Fibroblast of lung (primary cell): ENCODE measurements at places on chromosomes 5 and 9.

DNA sequence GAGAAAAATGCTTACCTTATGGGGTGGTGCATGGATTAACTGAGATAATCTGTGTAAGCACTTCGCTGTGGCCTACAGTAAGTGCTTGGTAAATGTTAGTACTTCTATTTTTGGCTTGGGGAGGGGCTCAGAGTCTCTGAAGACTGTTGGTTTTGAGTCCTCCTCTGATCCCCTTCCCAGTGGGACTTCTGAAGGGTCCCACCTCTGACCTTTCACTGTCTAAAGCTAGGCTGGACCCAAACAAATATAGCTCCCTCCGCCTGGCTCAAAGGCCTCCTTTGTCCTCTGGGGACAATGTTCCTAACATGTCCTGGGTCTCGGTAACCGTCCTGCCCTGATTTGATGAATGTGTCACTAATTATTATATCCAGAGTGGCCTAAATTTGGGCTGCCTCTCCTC, 34.8 kb downstream of the CAMK2A start:
- no peak for DNase-seq

DNA sequence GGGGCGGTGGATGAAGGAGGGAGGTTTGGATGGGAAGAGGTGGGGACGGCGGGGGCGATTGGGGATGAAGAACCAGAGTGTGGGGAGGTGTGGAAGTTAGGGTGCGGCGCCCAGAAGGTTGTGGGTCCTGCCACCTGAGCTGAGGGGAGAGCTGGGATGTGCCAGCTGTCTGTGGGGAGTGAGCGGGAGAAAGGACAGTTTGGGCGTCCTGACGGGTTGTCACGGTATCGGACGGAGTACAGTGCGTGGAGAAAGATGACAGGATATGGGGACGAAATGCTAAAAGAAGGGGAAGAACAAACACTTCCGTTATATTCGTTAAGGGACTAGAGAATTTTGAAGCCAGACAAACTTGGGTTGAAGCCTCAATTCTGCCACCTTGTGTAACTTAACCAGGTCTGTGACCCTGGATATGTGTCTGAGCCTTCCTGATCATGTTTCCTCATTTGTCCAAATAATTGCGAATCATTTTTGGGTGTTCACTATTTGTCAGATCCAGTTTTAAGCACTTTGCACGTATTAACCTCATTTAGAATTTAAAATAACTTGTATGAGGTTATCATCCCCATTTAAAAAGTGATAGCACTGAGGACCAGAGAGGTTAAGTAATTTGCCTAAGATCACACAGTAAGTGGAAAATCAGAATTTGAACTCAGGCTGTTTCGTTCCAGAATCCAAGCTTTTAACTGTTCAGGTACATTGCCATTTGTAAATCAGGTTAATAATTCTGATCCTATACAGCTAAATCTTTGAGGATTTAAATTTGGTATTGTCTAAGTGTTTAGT, 689 bp downstream of the CNTRL start:
- DNase-seq, result peak; percentile 12

DNA sequence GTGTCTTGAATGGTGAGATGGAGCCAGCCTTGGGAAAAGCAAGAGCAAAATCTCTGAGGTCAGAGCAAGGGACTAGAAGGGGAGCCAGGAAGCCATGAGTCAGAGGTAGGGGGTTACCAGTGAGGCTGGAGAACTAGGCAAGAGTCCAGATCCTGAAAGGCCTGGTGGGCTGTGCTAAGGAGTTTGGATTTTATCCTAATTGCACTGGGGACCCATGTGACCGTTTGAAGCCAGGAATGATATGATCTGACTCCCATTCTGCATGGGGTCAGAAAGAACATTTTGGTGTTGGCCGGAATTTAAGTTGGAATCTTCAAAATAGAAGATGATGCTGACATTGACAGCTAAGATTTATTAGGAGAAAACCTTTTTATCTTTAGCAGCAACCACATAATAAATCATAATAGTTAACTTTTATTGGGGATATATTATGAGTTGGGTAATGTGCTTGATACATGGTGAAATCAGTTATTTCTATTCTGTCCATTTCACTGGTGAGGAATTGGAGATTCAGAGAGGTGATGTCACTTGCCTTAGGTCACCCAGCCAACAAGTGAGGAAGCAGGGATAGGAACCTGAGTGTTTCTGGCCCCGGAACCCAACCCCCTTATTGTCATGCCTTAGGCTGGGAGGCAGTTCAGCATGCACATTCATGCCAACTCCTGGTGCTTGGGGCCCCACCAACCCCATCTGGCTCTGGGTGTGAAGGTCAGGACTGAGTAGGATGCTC, 61.5 kb upstream of the RARS1 start:
- peak; percentile 71 for DNase-seq

GRCh38 chr5:72835633-72836032, 19.2 kb downstream of the TNPO1 start:
- no peak for DNase-seq

DNA sequence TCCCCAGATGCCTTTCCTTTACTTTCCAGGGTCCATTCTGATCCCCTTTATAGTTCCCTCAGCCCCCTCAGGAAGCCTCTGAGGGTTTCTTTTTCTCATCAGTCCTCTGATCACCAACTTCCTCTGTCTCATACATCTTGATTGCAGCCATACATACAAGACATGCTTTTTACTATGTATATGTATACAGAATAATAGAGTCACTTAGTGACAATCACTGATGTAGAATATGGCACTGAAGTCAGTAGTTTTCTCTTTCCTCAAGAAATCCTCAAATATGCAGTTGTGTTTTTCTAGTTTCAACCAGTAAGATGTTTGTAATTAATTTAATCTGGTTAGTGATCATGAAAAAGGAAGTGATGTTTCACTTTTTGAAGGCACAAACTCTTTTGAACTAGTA, 364.1 kb downstream of the MAN2A1 start:
- DNase-seq, result no peak

DNA sequence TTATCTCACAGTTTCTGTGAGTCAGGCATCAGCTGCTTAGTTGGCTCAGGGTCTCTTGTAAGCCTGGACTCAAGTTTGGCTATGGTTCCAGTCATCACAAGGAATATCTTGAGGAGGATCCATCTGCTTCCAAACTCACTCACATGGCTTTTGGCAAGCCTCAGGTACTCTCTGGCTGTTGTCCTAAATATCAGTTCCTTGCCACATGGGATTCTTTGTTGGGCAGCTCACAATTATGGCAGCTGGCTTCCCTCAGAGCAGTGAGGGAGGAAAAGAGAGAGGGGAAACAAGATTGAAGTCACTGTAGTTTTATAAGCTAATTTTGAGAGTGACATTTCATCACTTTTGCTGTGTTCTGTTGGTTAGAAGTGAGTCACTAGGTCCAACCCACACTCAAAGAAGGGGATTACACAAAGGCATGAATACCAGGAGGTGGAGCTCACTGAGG, 144.5 kb downstream of the GCNT1 start:
- DNase-seq, result peak; percentile 76

- peak; percentile 84 for DNase-seq
Observed at GRCh38 chr5:142829801-142830220, 59.6 kb downstream of the ARHGAP26 start.

DNA sequence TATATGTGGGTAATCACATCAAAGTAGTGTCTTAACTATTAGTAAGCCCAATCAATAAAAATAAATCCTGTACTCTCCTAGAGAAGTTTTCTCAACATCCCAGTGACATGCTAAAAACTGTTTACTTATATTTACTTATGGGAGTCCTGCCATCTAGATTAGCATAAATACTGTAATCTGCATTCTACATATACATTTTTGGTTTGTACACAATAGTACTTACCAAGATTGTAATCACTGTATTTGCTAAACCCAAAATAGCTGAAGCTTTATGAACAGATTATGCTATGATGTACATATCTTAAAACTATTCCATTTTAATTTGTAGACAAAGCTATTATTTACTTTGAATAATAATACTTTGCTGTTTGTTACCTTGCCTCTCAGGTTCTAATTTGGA, 105.4 kb downstream of the EDIL3 start:
- DNase-seq, result no peak

- no peak for DNase-seq
Observed at GRCh38 chr5:128949847-128950546, 15.3 kb upstream of the SLC27A6 start.

DNA sequence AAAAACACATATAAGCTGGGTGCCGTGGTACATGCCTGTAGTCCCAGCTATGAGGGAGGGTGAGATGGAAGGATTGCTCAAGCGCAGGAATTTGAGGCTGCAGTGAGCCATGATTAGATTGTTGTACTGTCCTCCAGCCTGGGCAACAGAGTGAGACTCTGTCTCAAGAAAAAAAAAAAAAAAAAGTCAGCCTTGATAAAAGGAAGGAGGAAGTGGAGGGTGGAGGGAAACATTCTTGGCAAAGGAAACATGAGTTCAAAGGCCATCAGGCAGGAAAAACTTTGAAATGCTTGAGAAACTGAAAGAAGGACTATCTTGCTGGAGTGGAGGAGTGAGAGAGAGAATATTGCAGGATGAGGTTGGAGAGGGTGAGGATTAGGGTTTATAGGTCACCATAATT, 18.3 kb upstream of the ANKHD1 start:
- DNase-seq, result no peak

GRCh38 chr9:78010445-78010844, 21.2 kb downstream of the GNAQ start:
- no peak for DNase-seq

- DNase-seq, result no peak
Observed at GRCh38 chr9:114116126-114116747, 17.1 kb upstream of the KIF12 start.

GRCh38 chr5:179799644-179799973, 5.8 kb downstream of the LTC4S start:
- no peak for DNase-seq

GRCh38 chr9:104802906-104803305, 39.0 kb downstream of the NIPSNAP3B start:
- no peak for DNase-seq

DNA sequence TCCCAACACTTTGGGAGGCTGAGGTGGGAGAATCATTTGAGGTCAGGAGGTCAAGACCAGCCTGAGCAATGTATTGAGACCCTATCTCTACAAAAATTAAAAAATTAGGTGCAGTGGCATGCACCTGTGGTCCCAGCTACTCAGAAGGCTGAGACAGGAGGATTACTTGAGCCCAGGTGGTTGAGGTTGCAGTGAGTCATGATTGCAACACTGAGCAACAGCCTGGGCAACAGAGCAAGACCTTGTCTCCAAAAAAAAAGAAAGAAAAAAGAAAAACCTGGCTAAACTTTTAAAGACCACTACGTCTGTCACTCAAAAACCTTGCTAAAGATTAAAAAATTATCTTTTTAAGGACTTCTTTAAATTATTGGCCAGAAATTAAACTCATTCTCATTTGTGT, 59.8 kb upstream of the ABCA1 start:
- no peak for DNase-seq

- no peak for DNase-seq
Observed at GRCh38 chr5:126526493-126526892, 68.5 kb downstream of the ALDH7A1 start.

GRCh38 chr5:123132316-123132715, 43.3 kb downstream of the PRDM6 start:
- no peak for DNase-seq

GRCh38 chr5:34900652-34901051, 14.7 kb downstream of the RAD1 start:
- no peak for DNase-seq

DNA sequence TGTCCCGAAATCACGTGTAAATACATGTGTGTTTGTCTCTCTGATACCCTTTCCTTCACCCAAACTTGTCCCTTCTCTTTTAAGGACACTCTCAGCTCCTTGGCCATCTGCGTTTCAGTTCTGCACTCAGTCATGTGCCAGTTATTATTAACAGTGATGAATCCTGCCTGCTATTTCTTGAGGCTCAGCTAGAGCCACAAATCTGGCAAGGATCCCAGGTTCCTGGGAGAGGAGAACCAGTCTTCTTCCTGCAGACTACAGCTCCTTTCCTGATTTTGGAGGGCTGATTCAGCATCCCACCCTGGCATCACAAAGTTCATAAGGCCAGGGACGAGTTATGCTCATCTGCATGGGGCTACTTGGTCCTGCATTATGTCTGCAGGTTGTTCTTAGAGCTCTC, 5.6 kb downstream of the MAMDC2 start:
- peak; percentile 72 for DNase-seq

DNA sequence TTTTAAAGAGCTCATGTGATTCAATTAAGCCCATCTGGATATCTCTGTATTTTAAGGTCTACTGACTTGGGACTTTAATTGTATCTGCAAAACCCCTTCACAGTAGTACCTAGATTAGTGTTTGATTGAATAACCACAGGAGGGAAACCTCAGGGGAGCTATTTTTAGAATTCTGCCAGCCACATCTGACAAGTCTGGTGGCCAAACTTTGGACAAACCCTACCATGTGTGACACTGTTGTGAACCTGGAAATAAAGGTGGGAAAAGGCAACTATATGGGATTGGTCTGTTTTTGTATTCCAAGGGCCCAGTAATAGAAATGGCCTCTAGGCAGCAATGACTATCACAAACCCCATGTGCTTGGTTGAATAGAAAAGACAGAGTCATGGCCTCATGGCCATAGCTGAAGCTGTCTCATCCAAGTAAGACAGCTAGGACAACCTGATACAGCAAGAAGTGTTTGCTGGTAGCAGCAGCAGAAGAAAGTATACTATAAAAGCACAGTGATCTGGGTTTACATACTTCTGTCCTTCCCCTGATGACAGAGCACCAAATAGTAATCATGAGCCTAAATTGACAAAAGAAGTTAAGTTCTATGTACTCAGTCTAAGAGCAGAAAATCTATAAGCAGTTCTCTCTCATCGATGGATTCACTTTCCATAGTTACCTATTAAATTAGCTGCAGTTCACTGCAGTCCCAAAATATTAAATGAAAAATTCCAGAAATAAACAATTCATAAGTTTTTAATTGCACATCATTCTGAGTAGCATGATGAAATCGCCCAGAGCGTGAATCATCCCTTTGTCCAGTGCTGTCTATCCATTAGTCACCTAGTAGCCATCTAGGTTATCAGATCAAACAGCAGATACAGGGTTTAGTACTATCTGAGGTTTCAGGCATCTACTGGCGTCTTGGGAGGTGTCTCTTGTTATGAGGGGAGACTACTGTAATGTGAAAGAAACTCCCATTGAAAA, 189.8 kb downstream of the ARHGAP26 start:
- DNase-seq, result peak; percentile 86

- no peak for DNase-seq
Observed at GRCh38 chr5:151153766-151154272, 3.8 kb downstream of the ANXA6 start.

DNA sequence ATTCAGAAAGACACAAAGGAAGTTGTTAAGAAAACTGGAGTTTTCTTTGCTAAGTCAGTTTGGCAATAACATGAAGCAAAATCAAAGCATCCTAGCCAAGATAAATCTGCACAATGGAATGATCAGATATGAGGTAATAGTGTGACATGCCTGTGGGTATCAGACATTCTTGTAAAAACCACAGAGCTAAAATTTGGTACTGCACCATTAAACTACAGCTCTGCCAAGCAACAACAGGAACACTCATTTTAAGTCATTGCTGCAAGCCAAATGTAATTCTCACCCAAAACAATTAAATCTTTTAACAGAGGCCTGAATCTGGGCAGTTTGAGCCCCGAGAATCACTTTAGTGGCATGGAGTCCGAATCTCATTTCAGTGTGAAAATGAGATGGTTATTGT, 96.6 kb downstream of the VCAN start:
- peak; percentile 96 for DNase-seq

- DNase-seq, result no peak
Observed at GRCh38 chr5:79731775-79732174, 42.1 kb downstream of the CMYA5 start.

- no peak for DNase-seq
Observed at GRCh38 chr5:13763719-13764118, 180.8 kb downstream of the DNAH5 start.
